ENCODE measurements at places on chromosomes 7 and 10. TPM values are rescaled to one million over a fixed set of nuclear protein-coding genes. Genes with fewer than 3 reads are reported as not detected.

The TAS2R4 gene
- 0.99 TPM for total RNA-seq

The TMEM243 gene
- total RNA-seq, result 30.0 TPM

The ZNF727 gene
- total RNA-seq, result 1.8 TPM

The PON1 gene
- not detected for total RNA-seq

The CYP2C9 gene
- total RNA-seq, result not detected

The NME8 gene
- total RNA-seq, result not detected

The LLCFC1 gene
- total RNA-seq, result not detected

The AP4M1 gene
- 24.6 TPM for total RNA-seq
